ENCODE measurements at places on chromosomes 7 and 10.

DNA sequence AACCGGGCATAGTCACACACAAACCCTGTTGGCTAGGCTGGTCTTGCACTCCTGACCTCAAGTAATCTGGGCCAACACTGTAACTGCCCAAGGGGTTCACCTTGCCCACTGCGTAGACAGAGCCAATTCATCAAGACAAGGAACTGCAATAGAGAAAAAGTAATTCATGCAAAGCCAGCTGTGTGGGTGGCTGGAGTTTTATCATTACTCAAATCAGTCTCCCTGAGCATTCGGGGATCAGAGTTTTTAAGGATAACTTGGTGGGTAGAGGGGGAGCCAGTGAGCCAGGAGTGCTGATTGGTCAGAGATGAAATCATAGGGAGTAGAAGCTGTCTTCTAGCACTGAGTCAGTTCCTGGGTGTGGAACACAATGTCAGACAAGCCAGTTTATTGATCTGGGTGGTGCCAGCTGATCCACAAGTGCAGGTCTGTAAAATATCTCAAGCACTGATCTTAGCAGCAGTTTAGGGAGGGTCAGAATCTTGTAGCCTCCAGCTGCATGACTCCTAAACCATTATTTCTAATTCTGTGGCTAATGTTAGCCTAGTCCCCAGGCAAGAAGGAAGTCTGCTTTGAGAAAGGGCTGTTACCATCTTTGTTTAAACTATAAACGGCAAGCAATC is 15.6 kb upstream of the FXYD4 start:
- DNase-seq: peak; percentile 27

GRCh38 chr10:94085766-94086437 is 92.2 kb downstream of the PLCE1 start:
- DNase-seq: no peak

GRCh38 chr10:84563868-84564267 is 235.5 kb downstream of the CCSER2 start:
- DNase-seq: no peak

GRCh38 chr7:146136357-146136875 is 19.8 kb downstream of the CNTNAP2 start:
- no peak for DNase-seq

- DNase-seq: no peak
Measured at GRCh38 chr10:374354-374753, 239.1 kb downstream of the ZMYND11 start.

DNA sequence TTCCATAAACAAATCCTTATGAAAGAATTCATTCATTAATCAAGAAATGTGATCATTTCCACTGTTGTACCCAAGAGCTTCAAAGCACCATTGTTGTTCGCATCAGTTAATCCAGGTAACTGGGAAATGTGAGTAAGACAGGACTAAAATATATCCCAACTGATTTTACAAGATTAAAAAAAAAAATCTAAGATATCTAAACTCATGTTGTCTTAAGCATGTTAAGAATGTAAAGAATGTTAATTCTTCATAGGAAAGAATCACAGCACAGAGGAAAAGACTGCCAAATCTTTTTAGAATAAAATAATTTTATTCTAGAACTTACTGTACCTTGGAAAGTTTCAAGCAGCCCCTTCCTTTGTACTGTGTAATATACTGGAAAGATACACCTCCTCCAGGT is 16.4 kb downstream of the FZD1 start:
- peak; percentile 23 for DNase-seq

- DNase-seq: no peak
Measured at GRCh38 chr10:79045566-79046175, 23.1 kb upstream of the ZMIZ1 start.

DNA sequence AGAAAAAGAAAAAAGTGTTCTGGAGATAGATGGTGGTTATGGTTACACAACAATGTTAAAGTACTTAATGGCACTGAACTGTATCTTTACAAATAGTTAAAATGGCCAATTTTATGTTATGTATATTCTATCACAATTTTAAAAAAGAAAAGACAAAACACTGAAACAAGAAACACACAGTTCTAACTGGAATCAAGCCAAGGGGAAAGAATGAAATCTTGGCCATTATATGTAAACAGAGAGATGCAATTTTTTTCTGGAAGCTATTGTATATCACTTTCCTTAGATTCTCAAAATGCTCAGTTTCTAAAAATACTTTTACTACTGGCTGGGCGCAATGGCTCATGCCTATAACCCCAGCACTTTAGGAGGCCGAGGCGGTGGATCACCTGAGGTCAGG is 4.1 kb downstream of the COA1 start:
- no peak for DNase-seq

GRCh38 chr10:11587722-11588259 is 23.7 kb downstream of the USP6NL start:
- no peak for DNase-seq

DNA sequence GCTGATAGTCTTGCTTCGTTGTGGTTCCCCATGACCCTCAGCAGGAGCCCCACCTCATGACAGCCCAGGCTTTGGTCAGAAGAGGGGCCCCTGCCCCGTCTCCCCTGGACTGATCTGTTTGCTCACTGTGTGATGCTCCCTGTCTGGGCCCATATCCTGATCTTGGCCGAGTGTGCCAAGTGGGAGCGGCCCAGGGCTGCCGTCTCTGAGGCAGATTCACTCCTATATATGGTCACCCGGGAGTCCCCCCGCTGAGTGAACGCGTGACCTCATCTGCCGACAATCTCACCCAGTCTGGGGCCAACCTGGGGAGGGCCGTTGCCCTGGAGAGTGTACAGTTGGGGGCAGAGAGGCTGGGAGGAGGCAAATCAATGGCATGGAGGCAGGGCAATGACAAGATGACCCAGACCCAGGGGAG is 34.5 kb downstream of the PPIF start:
- DNase-seq: peak; percentile 98

DNA sequence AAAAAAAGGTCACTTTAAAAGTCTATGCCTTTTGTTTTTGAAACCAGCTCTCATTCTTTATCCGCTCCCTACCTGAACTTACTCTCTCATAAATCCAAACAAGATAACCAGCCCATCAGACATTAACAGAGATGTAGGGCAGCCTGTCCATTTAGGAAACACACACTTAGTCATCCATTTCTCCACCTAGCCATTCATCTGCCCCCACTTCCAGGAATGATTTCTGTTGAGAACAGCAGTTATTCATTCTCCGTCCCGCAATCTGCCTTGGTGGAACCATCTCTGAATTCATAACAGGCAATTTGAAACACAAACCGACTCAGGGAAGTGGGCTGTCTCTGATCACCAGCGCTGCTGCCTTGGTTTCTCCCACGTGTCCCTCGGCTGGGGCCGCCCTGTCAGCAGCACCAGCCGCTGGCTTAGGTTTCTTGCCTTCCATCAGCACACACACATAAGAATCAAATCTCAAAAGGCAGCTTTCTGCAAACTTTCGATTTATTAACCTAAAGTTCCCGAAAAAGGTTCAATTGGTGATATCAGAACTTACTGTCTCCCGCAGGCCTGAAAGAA is 528.2 kb upstream of the NRP1 start:
- no peak for DNase-seq

GRCh38 chr7:41336981-41337380 is 365.9 kb downstream of the INHBA start:
- DNase-seq: peak; percentile 18

- no peak for DNase-seq
Measured at GRCh38 chr10:118901380-118901779, 128.1 kb upstream of the NANOS1 start.

- DNase-seq: no peak
Measured at GRCh38 chr10:84659497-84660439, 331.4 kb downstream of the CCSER2 start.

DNA sequence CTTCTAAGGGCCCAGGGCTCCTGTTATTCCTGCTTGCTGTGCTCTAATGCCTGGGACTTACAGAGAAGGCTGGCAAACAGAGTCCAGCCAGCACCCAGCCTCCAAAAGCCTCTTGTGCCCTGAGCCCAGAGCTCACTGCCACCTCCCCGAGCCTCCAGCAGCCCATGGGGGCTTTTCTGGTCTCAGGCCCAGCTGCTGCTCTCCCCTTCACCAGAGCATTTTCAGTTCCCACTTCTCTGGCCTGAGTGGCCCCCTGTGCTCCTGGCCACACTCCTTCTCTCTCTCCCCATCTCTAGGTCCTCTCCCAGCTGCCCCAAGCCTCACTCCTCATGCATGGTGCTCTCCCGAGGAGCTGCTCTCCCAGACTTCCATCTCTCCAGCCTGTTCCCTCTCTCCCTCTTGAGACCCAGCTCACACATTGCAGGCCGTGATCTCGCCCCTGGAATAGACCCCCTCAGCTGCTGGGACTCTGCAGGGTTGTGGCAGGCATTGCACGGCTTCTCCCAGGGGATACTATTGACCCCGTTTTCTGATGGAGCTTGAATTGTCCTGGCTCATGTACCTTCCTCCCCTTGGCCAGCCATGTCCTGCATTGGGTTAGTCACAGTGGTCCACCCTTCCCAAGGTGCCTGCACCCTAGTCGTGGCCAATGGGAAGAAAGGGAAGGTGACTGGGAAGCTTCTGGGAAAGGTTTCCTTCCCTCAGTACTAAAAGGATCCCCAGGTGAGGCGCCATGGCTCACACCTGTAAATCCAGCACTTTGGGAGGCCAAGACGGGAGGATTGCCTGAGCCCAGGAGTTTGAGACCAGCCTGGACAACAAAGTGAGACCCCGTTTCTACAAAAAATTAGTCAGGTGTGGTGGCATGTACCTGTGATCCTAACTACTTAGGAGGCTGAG is 9.0 kb upstream of the RASSF4 start:
- DNase-seq: no peak

DNA sequence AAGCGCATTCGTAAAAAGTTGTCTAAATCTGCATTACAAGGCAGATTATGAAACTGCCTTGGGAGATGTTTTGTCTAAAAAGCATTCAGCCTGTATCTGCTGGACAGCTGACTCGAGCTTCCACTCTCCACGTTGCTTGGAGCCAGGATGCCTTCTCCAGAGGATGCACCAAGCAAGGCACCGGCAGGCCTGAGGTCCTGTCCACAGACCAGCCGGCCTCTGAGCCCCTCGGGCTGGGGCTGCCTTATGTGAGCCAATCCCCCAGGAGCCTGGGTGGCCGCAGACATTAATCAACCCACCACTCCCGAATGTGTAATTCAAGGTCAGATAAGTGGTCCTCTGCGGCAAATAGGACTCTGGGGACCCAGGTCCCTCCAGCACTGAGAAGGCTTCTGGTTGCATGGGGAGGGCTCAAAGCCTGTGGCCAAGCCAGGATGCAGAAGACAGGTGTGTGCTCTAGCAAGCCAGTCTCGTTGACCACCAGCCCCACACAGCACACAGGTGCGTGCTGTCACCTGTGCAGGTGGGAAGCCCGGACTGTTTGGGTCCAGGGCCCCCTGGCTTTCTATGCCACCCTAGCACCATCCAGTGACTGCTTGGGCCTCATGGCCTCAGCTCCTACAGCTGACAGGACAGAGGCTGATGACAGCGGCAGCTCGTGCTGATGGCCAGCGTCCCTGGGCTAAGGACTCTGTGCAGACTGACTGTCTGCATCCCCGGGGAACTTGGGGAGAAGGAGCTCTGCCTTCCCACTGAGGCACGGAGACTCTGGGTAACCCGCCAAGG is 4.8 kb upstream of the RET start:
- DNase-seq: no peak

GRCh38 chr10:113491967-113492565 is 60.8 kb upstream of the HABP2 start:
- peak; percentile 61 for DNase-seq

DNA sequence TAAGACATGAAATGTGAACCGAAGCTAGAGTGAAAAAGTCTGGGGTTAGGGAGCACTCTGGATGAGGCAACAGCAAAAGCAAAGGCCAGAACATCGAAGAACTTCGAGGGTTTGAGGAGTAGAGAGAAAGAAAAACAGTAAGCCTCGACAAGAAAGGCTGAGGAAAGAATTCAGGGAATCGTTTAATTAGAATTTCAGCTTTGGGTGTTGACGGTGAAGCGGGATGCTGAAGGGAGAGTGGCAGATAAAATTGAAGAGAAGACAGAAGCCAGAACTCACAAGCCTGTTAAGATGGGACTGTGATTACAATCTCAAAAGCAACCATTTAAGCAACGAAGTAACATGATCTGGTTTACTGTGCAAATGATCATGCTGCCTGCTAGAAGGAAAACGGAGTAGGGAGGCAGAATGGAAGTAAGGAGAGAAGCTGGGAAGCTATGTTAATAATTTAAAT is 2.1 kb downstream of the TRDMT1 start:
- peak; percentile 51 for DNase-seq

DNA sequence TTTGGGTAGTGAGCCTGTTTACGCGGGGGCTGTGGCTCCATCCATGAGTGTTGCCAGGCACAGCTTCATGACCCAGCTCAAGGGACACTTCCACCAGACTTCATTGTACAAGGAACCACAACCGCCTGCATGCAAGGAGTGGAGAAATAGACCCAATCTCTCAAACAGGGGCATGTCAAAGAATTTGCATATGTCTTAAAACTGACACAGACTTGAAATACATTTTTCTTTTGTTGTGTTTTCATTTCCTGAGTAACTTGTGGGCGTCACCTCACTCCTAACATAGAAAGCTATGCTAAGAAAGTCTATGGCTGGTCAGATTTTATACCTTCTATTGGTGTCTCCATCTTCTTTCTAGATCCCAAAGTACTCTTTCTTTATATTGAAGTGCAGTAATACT is 266.2 kb upstream of the RNF32 start:
- no peak for DNase-seq

DNA sequence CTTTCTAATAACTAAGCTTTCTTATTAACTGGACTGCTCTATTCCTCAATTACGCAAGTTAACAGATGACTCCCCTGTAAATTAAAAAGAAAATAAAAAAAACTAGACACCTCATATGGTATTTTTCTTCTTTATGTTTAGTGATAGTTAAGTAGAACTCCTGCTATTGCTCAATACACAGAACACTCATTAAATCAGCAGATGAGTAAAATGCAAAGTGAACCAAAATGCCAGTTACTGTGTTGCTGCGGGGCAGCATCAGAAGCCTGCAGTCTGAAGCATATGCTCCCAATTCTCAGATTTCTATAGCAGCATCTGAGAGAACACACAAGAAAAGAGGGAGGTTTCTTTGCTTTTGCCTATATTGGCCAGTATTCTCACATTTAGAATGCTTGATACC is 28.4 kb downstream of the CDK6 start:
- no peak for DNase-seq

GRCh38 chr10:93352638-93353383 is 129.3 kb downstream of the MYOF start:
- peak; percentile 71 for DNase-seq

- no peak for DNase-seq
Measured at GRCh38 chr10:112120491-112120890, 63.1 kb downstream of the GPAM start.

- DNase-seq: no peak
Measured at GRCh38 chr7:118372530-118372929, 148.0 kb downstream of the ANKRD7 start.

GRCh38 chr7:55481155-55481554 is 91.1 kb downstream of the VOPP1 start:
- DNase-seq: no peak

- DNase-seq: peak; percentile 4
Measured at GRCh38 chr10:79628988-79629954, 18.5 kb downstream of the SFTPA1 start.

DNA sequence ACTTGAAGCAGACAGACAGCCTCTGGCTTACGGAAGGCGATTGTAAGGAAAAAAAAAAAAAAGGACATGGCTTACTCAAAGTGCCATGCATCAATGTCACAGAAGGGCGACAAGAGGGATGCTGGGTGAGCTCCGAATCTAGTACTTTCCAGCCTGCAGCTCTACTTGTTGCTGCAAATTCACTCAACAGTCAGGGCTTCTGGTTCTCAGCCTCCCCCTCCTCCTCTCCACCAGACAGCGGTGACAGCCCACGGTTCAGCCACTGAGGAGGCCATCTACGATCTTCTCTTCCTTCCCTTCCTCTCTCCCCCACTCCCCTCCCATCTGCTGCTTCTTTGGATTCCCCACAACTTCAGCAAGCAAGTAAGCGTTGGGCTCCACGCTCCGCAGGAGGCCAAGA is 63.5 kb downstream of the PRKAG2 start:
- DNase-seq: no peak
